ENCODE measurements at places on chromosomes 3 and 15.

DNA sequence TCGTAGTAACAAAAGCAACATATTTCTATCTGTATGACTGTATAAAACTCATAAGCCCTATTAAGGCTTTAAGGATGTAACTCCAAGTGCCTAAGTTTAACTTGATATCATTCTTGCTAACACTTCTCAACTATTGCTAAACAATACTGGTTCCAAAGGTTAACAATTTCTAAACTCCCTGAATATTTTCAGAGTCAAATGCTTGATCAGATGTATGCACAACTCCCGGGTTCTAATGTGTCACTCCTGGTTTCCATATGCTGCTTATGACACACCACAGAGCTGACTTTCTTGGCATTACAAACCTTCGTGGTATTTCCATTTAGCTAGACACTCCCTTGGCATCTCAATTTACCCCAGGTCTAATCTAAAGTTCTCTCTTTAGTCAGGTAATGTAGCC, 26.3 kb downstream of the DZIP1L start:
- peak; percentile 32 for DNase-seq

GRCh38 chr3:15512166-15512565, 9.3 kb downstream of the COLQ start:
- peak; percentile 22 for DNase-seq

DNA sequence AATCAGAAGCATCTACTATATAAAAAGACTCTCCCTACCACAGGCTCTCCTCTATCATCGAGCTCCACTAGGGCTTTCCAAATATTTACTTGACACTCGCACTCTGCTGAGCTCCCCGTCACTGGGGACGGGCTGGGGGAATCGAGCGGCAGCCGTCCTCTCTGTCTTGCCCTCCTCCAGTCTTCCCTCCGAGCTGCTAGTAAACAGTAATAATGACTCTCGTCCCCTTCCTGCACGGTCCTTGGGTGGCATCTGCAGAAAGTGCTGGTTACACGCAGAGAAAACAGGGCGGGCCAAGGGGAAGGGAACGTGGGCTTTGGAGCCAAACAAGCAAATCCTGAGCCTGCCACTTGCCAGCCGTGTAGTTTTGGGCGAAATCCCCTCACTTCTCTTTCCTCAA, 96.6 kb downstream of the LRIG1 start:
- DNase-seq: no peak

GRCh38 chr15:47206358-47206978, 510.8 kb upstream of the SEMA6D start:
- DNase-seq: no peak

DNA sequence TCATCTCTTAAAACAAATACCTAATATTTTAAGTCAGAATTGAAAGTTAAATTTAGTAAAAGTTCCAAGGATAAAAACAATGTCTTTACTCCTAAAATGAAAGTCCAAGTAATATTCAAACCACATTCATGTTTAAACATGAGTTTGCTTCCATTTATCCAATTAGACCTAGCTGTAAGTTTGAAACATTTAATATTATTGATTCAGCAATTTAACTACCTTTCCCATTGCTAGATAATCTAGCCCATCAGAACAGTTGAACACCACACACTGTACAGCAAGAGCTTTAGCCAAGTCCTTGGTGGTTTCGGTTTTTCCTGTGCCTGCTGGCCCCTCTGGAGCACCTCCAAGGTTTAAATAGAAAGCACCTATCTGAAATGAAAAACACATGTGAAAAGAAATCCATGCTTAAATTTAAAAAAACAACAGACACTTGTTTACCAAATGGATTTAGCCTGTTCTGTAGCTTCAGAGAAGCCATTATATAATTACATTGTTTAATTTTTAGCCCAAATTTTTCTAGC, 97.8 kb downstream of the DNAH12 start:
- DNase-seq: peak; percentile 73

- peak; percentile 59 for DNase-seq
These were observed 364.2 kb upstream of the PLSCR5 start for GRCh38 chr3:146969356-146969755.

GRCh38 chr3:59992578-59992977, 942.8 kb upstream of the CFAP20DC start:
- no peak for DNase-seq

GRCh38 chr3:128316481-128316891, 150.2 kb downstream of the DNAJB8 start:
- no peak for DNase-seq

DNA sequence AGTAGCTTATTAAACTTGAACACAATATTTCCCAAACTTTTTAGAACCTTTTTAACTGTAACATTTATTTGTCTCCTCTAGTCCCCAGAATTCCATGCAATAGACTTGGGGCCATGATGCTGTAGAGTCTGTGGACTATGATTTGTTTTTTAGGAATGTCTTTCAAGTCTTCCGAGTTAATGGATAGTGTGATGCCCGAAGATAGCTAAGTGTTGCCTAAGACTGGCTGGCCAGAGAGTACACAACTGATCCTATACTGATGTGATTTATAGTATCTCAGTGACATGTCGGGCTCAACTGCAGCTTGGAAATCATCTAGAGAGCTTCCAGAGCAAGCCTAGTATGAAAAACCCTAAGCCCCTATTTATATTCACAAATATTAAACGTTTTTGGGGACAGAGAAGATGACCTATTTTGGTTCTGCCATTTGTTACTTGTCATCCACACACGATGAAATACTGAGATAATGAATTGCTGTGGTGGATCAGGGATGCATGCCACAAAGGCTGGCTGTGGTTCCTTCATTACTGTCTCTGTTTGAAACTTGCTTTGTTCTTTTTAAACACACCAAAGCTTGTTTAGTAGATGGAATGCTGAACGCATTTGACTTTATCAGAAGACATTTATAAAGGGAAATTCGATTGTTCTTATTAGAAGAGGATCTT, 507.4 kb downstream of the TAFA4 start:
- DNase-seq: no peak

- DNase-seq: no peak
These were observed 507 bp upstream of the MRPL3 start for GRCh38 chr3:131503320-131503635.

DNA sequence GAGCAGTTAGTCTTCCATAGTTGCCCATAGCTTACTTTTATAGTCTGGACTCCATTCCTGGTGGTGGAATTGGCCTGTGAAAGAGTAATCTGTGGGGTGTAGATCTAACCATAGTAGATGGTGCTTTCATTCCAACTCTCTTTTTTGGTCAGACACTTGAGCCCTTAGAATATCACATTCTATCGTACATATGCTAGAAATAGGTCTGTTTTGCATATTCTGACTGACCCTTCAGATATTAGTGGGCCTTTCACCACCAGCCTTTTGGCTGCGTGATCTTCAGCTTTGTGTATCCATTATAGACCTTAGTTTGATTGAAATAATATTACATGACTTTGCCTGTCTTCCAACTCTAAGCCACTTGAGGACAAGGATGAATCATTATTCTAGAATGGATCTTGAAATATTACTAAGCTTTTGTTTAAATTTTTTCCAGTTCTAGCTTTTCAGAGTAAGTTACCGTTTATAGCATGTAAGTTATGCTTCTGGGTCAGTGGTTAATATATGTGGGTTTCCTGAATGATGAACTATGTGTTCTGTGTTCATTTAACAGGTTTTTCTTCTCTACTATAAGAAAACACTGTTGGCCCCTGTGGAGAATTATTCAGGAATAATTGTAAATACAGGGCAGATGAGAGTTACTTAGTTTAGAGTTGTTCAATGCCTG, 8.7 kb downstream of the RAB7A start:
- DNase-seq: no peak

DNA sequence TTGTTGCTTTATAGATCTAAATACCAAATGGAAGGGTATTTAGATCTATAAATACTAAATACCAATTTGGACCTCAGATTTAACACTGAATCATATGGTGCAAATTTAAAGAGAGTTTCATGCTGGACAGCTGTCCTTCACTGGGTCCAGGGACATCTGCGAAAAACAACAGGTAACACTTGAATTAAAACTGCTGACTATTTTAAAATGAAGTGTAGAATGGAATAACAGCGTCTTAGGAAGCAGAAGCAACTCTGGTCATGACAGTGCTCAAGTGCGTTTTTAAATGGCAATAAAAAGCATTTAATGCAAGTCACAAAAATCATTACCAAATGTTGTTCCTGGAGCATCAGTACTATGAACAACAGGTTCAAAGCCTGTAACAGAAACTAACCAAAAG, 106.3 kb downstream of the TFG start:
- no peak for DNase-seq

GRCh38 chr3:52055537-52056351, 627 bp downstream of the DUSP7 start:
- DNase-seq: peak; percentile 42

All from astrocyte of the spinal cord (primary cell).